ENCODE measurements at places on chromosomes 13 and 19.

- no peak for DNase-seq
Measured at GRCh38 chr19:35000647-35001501, 751 bp downstream of the GRAMD1A start.

- no peak for DNase-seq
Measured at GRCh38 chr13:75643693-75644092, 7.6 kb downstream of the LMO7 start.

- DNase-seq = no peak
Measured at GRCh38 chr13:112495465-112495864, 92.5 kb downstream of the TUBGCP3 start.

GRCh38 chr13:43482641-43483040 lies 304.1 kb downstream of the ENOX1 start:
- DNase-seq = no peak

DNA sequence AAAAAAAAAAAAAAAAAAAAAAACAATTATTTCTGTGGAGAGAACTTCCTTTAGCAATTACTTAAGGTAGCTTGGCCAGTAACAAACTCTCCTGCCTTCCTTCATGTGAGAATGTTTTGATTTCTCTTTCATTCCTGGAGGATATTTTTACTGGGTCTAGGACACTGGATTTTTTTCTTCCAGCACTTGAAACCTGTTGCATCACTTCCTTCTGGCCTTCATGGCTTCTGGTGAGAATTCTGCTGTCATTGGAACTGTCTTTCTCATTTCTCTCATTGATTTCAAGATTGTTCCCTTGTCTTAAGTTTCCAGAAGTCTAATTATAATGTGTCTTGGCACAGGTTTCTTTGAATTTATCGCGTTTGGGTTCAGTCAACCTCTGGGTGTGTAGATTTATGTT lies 19.3 kb upstream of the RAB20 start:
- DNase-seq = no peak

GRCh38 chr19:10655457-10656312 lies 1.5 kb downstream of the ILF3 start:
- DNase-seq = no peak

- DNase-seq = no peak
Measured at GRCh38 chr13:35964863-35965180, 166.4 kb downstream of the DCLK1 start.

DNA sequence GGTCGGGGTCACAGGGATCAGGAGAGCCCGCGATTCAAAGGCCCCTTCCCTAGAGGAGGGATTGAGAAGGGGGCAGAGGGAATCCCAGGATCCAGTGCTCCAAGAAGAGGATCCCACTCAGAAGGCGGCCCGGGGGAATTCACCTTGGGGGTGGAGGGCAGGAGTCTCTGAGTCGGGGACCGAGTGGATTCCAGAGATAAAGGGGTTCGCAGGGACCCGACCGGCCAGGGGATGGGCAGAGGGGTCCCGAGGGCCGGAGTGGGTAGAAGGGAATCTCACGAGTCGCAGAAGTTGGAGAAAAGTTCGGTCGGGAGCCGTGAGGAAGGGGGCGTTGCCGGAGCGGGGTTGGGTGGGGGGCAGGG lies 261 bp downstream of the PRKD2 start:
- DNase-seq = no peak

GRCh38 chr13:50757008-50757407 lies 86.5 kb downstream of the DLEU7 start:
- DNase-seq = no peak

DNA sequence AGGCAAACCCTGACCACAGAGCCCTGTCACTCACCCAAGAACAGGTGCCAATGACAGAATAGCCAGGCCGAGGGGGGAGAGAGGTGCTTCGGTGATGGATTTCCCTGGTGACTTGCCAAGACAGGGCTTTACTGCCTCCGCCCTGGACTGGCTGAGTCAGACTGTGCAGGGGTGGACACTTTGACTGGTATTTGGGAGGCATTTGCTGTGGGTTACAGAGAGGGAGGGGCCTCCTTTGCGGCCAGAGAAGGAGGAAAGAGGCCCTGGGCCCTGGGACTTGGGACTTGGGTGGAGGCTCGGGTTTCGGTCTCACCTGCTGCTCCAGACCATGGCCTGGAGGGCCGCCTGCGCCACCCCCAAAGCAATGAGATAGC lies 4.6 kb upstream of the EPS8L1 start:
- DNase-seq = no peak

DNA sequence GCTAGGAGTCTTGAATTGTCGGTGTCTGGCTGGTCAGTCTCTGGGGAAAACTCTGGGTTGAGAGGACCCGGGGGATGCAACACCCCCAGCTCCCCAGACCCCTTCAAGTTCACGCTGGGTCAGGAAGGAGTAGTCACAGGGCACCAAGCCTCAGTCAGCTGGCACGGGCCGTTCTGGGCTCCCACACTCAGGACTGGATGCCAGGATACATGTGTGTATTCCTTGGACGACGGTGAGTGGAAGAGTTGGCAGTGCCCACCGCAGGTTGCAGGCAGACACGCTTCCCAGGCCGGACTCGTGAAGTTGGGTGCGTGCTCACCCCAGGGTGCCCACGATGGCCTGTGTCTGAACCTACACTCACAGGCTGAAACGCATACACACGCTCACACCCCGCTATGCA lies 5.5 kb downstream of the GADD45B start:
- DNase-seq = no peak

DNA sequence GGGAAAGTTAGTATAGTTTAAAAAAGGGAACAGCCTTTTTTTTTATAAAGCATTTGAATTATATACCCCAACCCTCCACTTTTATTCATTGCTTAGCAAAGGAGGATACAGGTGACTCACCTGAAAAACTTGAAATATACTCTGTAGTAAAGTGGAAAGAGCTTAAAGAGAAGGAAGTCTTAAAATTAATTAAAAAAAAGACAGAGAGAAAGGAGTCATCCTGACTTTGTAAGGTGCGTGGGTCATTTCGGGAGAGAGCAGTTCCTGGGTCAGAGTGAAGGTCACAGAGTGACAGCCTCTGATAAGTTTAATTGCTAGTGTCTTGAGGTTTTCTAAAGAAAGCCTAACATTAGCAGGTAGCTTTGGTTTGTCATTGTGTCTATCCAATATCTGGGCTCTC lies 310.3 kb downstream of the KLF5 start:
- DNase-seq = no peak

DNA sequence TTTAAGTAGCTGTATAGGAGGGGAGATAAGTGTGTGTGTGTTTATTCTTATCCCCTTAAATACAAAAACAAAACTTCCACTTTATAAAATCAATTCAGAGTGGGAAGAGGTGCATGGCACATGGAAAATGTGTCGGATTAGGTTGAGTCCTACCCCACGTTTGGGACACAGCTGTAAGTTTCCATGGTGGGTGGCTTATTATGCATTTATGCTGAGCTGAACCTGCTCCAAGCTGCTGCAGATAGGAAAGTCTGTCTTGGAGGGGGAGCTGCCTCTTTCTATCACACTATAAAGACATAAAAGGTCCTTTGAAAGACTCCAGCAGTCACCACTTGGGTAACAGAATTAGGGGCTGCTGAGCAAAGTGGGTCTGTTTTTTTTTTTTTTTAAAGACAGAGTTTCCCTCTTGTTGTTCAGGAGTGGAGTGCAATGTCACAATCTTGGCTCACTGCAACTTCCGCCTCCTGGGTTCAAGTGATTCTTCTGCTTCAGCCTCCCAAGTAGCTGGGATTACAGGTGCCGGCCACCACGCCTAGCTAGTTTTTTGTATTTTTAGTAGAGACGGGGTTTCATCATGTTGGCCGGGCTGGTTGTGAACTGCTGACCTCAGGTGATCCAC lies 15.2 kb downstream of the ACTN4 start:
- DNase-seq = no peak
